Right lobe of liver (tissue), 6 donors: ENCODE measurements at places on chromosomes 16 and 17.

- H3K27me3 ChIP-seq = no peaks in the 10 kb centered on the region
- peak within 1 kb of the TSS; percentile 88 for H3K4me3 ChIP-seq
- DNase-seq = peak; percentile 87
- peaks cover 7% of the 10 kb centered on the region for H3K4me1 ChIP-seq
- H3K36me3 ChIP-seq = no peaks in the 10 kb centered on the region
- peak within 1 kb of the TSS; percentile 63 for H3K27ac ChIP-seq
These were observed at the start of gene ABCC3 for GRCh38 chr17:50634224-50634914. ABCC3 (plus strand) TSS chr17:50634881; CDS start chr17:50634937, 56 bp downstream.

- DNase-seq = no peak
- no peak overlapping the region for H3K4me3 ChIP-seq
- H3K27me3 ChIP-seq = no peaks in the 10 kb centered on the region
- H3K36me3 ChIP-seq = no peaks in the 10 kb centered on the region
These were observed 99.9 kb downstream of the ASIC2 start for GRCh38 chr17:33192951-33193911.

GRCh38 chr16:27318392-27319256 is 4.8 kb downstream of the IL4R start:
- H3K4me3 ChIP-seq = no peak overlapping the region
- no peak for DNase-seq
- H3K27ac ChIP-seq = peak overlapping the region; percentile 66
- H3K4me1 ChIP-seq = peaks cover 93% of the 10 kb centered on the region
- H3K27me3 ChIP-seq = no peaks in the 10 kb centered on the region

DNA sequence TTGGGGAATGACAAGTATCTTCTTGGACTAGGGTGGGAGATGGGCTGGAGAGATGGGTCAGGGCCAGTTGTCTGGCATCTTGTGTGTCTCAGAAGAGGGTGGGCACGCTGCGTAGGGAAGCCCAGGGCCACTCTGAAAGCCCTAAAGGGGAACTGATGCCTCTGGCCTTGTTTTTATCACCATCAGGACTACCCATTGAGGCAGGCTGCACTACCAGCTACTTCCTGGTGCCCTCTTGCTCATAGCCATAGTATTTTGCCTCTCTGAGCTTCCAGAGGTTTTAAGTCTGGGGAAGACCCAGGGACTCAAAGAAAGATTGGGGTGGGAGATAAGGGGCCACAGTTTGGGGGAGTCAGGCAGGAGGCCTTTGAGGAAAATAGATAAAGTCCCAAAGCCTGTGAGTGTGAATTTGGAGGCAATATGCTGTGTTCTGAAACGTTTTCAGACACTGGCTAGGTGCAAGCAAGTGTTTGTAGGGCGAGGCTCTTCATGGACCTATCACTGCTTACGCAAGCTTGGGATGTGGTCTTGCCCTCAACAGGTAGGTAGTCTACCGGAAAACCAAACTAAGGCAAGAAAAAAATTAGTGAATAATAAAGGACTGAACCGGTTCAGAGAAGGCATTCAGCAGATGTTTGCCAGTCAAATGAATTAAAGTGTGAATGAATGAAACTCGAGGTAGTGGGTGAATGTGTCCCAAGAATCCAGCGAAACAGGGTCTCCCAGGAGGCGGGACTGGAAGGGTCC is 688 bp upstream of the ITGB3 start:
- no peaks in the 10 kb centered on the region for H3K27me3 ChIP-seq
- no peak for DNase-seq
- H3K27ac ChIP-seq = peak overlapping the region; percentile 77
- peaks cover 23% of the 10 kb centered on the region for H3K4me1 ChIP-seq
- H3K4me3 ChIP-seq = peak overlapping the region; percentile 77

DNA sequence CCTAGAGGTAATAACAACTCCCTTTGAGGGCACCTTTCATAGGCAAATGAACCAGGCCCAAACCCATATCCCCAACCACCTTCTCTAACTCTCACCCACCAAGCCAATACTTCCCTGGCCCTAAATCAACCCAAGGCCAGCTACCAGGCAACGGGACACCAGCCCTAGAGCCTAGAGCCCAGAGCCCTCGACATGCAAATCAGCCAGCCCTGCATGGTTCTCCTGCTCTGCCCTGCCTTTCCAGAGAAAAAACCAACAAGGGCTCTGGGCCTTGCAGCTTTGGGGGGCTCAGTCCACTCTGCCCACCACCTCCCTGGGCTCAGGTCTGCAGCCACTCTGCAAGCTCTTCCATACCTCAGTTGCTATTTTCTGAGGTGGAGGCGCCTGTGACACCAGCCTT is 55.0 kb downstream of the PITPNM3 start:
- no peak overlapping the region for H3K27ac ChIP-seq
- H3K4me3 ChIP-seq = no peak overlapping the region
- DNase-seq = no peak

- H3K4me1 ChIP-seq = no peaks in the 10 kb centered on the region
- no peak overlapping the region for H3K4me3 ChIP-seq
- H3K27me3 ChIP-seq = no peaks in the 10 kb centered on the region
- no peak overlapping the region for H3K27ac ChIP-seq
These were observed 15.1 kb downstream of the AXIN1 start for GRCh38 chr16:337437-337836.

- no peak overlapping the region for H3K27ac ChIP-seq
- DNase-seq = no peak
- H3K4me3 ChIP-seq = no peak overlapping the region
- H3K27me3 ChIP-seq = no peaks in the 10 kb centered on the region
- H3K36me3 ChIP-seq = no peaks in the 10 kb centered on the region
- no peaks in the 10 kb centered on the region for H3K4me1 ChIP-seq
These were observed 184.8 kb upstream of the ZFHX3 start for GRCh38 chr16:73232555-73233328.

DNA sequence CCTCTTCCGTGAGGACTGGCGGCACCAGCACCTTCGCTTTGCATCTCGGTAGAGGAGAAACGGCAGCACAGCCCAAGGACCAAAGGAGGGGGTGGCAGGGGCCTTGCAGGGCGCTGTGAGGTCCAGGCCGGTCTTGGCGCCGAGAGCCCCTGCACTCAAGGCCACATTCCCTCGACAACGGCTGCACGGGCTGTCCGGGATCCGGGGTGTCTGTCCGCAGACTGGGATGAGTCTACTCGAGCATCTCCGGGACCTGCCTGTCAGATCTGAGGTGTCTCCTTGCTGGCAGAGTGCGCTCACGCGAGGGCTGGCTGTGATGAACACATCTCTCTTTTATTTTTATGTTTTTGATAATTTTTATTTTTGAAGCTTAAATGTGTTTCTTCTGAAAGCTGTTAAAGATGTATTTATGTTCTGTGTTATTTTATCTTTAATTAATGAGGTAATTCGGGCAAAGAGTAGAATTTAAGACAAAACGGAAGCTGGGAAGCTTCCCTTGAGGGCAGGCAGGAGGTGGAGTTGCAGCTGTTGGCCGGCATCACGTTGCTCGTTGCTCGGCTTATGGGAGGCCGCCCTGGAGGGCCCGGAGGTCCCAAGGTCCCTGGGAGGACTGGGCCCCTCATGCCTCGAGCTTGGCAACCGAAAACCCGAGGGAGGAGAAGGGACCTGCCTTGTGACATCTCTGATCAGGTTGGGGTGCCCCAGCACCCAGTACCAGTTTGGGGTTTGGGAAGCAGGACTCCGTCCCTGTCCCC is 4.3 kb downstream of the SOX8 start:
- no peaks in the 10 kb centered on the region for H3K36me3 ChIP-seq
- no peak overlapping the region for H3K27ac ChIP-seq
- H3K4me3 ChIP-seq = no peak overlapping the region

GRCh38 chr17:64269687-64270649 is 6.9 kb upstream of the TEX2 start:
- no peak overlapping the region for H3K27ac ChIP-seq
- no peaks in the 10 kb centered on the region for H3K4me1 ChIP-seq
- no peaks in the 10 kb centered on the region for H3K36me3 ChIP-seq
- H3K4me3 ChIP-seq = no peak overlapping the region
- no peaks in the 10 kb centered on the region for H3K27me3 ChIP-seq

GRCh38 chr16:85421338-85422195 is 191.6 kb upstream of the GSE1 start:
- H3K4me1 ChIP-seq = no peaks in the 10 kb centered on the region
- DNase-seq = peak; percentile 49
- H3K27ac ChIP-seq = no peak overlapping the region

DNA sequence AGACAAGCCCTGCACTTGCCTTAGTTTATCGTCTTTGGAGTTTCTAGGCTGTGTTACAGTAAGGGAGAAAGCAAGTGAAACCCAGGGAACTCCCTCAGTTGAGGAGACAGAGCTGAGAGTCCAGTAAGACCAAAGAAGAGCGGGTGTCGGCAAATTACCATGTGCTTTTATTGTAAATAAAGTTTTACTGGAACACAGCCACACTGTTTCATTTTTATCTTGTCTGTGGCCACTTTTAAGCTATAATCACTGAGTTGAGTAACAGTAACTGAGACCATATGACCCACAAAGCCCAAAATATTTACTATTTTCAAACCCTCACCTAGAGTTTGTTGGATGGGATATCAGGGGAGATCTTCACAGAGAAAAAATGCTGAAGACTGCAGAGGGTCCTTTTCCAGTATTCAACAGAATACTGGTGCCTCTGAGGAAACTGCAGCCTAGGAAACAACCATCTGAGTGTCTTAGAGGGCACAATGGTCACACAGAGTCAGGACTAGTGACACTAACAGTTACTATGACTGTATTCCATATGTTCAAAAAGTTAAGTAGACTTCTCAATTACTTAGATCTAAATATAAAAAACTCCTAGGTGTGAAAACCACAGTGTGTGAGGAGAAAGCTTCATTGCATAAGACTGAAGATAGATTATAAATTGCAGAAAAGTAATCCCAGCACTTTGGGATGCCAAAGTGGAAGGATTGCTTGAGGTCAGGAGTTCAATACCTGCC is 351.1 kb upstream of the TBX2 start:
- DNase-seq = no peak
- no peaks in the 10 kb centered on the region for H3K27me3 ChIP-seq
- H3K4me1 ChIP-seq = no peaks in the 10 kb centered on the region
- H3K4me3 ChIP-seq = no peak overlapping the region
- H3K36me3 ChIP-seq = no peaks in the 10 kb centered on the region
- no peak overlapping the region for H3K27ac ChIP-seq

- H3K4me1 ChIP-seq = no peaks in the 10 kb centered on the region
- no peaks in the 10 kb centered on the region for H3K27me3 ChIP-seq
- H3K4me3 ChIP-seq = no peak within 1 kb of the TSS
- H3K27ac ChIP-seq = no peak within 1 kb of the TSS
These were observed at the start of gene GPR142 for GRCh38 chr17:74367206-74367605. GPR142 (plus strand) TSS chr17:74367506; CDS start chr17:74369541, 2,035 bp downstream.

DNA sequence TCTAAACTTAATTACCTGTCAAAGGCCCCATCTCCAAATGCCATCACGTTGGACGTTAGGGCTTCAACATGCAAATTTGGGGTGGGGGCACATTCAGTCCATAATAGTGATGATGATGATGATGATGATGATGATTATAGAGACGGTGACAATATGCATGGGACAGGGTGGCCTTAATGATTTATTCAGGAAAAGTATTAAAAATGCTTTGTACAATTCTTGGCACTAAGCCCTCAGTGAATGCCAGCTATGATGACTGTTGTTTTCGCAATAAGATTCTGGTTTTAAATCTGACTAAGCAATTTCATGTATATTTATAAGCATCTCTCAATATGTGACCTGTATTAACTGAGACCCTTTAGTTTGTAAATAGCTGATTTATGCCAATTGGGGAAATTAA is 106.3 kb downstream of the C16orf95 start:
- H3K4me1 ChIP-seq = no peaks in the 10 kb centered on the region
- no peaks in the 10 kb centered on the region for H3K36me3 ChIP-seq
- DNase-seq = no peak

GRCh38 chr16:73170612-73171038 is 122.7 kb upstream of the ZFHX3 start:
- no peak for DNase-seq
- no peaks in the 10 kb centered on the region for H3K36me3 ChIP-seq
- no peaks in the 10 kb centered on the region for H3K27me3 ChIP-seq
- no peak overlapping the region for H3K4me3 ChIP-seq
- H3K4me1 ChIP-seq = no peaks in the 10 kb centered on the region

- DNase-seq = peak; percentile 67
- no peaks in the 10 kb centered on the region for H3K4me1 ChIP-seq
- peak overlapping the region; percentile 29 for H3K4me3 ChIP-seq
- no peaks in the 10 kb centered on the region for H3K36me3 ChIP-seq
- no peaks in the 10 kb centered on the region for H3K27me3 ChIP-seq
These were observed 1.0 kb upstream of the ATP2A3 start for GRCh38 chr17:3965118-3965800.

DNA sequence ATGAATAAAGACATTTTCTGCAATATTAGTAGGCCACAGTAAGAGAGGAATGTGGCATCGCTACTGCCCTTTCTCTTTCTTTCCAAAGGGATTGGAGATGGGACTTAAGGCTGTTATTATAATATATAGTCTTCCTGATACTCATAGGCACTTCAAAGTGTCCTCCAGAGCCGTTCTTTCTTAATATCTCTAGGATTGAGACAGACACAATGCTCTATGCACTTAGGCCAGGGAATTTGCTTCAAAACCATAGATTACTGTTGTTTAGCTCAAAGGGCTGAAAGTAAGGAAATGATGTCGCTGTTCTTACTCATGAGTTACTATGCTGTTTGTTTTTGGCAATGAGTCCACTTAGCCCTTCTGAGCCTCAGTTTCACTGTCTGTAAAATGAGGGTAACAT is 590.5 kb downstream of the CDH11 start:
- no peak overlapping the region for H3K4me3 ChIP-seq
- no peaks in the 10 kb centered on the region for H3K27me3 ChIP-seq
- H3K36me3 ChIP-seq = no peaks in the 10 kb centered on the region
- DNase-seq = no peak

GRCh38 chr17:54919425-54919824 is 18.8 kb downstream of the TOM1L1 start:
- H3K4me3 ChIP-seq = no peak overlapping the region
- H3K27ac ChIP-seq = no peak overlapping the region
- peaks cover 39% of the 10 kb centered on the region for H3K36me3 ChIP-seq
- no peak for DNase-seq

DNA sequence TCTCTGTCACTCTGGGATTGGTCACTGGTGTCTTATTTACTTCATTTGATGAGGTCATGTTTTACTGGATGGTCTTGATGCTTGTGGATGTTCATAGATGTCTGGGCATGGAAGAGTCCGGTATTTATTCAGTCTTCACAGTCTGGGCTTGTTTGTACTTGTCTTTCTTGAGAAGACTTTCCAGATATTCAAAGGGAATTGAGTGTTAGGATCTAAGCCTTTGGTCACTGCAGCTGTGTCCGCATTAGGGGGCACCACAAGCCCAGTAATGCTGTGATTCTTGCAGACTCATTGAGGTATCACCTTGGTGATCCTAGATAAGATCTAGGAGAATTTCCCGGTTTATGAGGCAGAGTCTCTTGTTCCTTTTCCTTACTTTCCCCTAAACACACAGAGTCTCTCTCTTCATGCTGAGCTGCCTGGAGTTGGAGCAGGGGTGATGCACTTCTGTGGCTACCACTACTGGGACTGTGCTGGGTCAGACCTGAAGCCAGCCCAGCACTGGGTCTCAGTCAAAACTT is 214.7 kb downstream of the SPECC1 start:
- no peaks in the 10 kb centered on the region for H3K27me3 ChIP-seq
- no peak overlapping the region for H3K4me3 ChIP-seq
- H3K4me1 ChIP-seq = no peaks in the 10 kb centered on the region
- no peaks in the 10 kb centered on the region for H3K36me3 ChIP-seq
